Stimulated activated CD4-positive, alpha-beta T cell treated with anti-CD3 and anti-CD28 coated beads, Interleukin-4, amount 100 ng/mL, for 1 hour (primary cell): ENCODE measurements at places on chromosomes 6 and 20.

DNA sequence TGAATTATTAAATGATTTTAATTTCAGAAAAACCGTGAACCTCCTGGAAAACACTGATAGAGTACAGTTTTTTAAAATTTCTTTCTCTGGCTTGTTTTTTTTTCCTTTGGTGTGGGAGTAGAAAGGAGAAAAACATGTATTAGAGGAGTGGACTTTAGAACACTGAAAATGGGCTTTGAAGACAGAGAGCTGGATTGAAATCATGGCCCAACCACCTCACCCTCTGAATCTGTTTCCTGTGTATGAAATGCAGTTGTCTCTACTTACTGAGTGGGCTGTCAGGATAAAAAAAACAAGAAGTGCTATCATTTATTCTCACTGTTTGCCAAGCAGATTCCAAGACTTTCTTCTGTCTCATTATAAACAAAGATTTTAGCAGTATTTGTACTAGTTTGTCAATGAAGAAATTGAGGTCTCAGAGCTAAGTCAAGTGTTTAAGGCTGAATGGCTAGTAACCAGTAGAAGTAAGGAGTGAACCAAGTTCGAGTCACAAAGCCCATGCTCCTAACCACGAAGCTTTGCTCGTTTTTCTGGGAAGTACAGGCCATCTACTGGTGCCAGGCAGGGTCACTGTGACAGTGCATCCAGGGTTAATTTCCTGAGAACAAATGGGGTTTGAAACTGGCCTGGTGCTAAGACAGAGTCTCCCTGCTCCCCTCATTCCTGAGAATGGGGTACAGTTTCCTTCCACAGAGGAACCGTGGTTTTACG is 256.4 kb downstream of the TMEM242 start:
- DNase-seq, result no peak

DNA sequence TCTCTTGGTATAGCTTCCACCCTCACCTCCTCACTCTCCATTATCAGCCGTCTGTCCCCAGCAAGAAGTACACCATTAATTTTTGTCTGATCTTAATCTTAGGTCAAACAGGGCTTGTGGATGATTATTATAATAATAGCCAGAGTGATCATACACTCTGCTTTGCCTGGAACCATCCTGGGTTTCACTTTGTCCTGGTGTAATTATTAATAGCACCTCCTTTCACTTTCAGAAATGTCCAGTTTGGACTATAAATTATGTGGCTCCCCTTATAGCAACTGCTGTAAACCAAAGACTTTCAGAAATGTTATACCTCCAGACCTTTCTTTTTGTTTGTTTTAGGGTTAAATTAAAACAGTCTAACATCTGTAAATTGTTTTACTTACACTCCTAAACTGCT is 951 bp upstream of the TRIM31 start:
- DNase-seq, result no peak

DNA sequence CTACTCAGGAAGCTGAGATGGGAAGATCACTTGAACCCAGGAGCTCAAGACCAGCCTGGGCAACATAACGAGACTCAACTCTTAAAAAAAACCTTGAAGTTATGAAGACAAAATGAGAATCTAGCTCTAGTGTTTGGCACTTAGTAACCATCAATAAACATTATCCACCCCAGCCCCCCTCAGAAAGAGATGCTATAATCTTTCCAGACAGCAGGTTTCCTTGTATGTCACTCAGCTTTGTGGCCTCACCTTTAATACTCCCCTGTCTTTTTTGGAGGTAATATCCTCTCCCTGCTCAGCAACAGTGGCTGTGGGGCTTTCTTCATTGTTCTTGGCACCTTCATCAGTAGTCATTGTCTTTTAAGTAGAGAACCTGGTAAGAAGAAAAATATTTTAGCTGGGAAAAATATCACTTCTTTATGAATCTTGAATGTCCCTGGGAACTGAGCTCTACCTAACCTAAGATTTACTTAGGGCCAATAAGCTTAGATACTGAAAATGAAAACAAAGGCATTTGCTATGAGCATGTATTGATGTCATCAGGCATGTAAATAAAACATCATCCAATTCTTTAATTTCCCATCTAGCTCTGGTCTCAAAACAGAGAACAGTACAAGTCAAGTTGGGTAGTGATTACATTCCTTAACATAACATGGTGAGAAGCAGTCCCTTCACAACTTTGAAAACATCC is 46.1 kb downstream of the FKBP5 start:
- DNase-seq, result no peak

DNA sequence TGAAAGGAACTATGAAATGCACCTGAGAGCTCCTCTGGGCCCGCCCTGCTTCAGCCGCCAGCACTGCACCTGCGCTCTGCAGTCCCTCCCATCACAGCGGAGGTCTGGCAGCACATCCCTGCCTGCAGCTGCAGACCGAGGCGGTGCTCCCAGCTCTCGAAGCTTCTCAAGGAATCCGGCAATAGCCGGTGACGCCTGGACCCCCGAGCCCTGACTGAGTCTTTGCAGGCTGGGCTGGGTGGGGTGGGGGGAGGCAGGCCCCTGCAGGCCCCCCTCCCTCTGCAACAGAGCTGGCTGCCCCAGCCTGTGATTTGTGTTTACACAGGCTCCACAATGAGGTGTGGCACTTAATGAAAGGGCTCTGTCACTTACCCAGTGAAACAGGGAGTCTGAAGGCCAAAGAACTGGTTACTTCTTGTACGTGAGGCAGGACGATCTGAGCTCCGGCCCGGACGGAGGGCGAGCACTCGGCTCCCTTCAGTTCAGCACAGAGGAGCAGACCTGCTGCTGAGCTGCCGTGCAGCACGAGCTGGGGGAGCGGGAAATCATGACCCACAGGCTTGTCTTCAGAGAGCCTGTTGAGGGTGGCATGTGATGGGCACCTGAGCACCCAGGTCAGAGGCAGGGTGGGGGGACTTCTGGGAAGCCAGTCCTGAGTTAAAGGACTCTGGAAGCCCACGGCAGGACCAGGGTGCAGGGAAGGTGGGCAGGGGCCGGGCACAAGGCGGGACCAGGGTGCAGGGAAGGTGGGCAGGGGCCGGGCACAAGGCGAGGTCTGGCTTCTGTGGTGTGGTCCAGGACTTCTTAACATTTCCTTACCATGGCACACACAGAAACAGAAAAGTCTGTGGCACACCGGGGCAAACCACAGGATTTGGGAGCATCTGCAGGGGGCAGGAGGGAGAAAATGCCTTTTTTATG is 192.3 kb upstream of the THBS2 start:
- no peak for DNase-seq

DNA sequence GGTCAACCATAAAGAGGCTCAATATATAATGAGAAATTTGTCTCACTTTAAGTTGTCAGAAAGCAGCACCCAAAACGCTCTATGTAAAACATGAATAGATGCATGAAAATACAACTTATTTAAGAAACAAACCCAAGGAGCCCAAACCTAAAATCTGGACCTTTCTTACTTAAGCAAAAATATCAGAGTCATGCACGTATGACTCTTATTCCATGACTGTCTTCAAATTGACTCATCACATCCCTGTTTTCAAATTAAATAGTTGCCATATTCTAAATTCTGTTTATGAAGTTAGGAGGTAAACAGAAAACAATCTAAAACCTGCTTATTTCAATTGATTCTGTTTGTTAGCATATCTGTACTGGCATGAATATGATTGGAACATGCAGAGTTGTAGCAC is 42.1 kb downstream of the ANKRD6 start:
- DNase-seq, result no peak

GRCh38 chr6:138592749-138593123 is 93.4 kb upstream of the NHSL1 start:
- DNase-seq, result no peak

GRCh38 chr6:152922706-152923105 is 60.1 kb downstream of the FBXO5 start:
- no peak for DNase-seq

- no peak for DNase-seq
These were observed 149.8 kb upstream of the AKAP12 start for GRCh38 chr6:151089978-151090377.

DNA sequence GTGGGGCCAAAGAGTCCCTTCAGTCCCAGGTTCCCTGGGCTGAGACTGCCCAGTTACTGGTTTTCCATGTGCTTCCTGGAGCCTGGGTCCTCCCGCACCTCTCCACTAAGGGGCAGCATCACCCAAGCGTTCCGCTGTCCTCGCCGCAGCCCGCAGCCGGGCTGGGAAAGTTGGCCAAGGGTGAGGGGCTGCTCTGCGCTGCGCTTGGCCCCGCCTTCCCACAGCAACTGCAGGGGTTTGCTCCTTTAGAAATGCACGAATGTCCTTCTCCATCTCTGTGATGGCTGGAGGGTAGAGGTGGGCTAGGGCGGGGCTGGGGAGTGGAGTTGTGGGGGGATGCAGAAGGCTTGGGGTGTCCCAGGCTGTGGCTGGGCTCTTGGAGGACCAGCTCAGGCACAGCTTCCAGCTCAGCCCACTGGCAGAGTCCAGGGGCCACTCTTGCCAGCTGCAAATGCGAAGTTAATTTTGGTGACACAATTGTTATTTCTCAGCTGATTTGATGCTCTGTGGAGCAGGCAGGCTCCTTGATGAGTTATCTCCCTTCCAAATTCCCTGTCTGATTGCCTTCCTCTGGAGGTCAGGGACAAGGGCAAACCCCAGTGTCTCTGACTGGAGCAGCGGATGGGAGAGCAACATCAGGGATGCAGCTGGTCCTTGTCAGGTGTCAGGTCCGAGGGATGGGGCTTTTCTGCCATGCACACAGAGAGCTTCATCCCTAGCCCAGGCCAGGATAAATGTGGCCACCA is 63.2 kb downstream of the NOL4L start:
- DNase-seq, result peak; percentile 73

DNA sequence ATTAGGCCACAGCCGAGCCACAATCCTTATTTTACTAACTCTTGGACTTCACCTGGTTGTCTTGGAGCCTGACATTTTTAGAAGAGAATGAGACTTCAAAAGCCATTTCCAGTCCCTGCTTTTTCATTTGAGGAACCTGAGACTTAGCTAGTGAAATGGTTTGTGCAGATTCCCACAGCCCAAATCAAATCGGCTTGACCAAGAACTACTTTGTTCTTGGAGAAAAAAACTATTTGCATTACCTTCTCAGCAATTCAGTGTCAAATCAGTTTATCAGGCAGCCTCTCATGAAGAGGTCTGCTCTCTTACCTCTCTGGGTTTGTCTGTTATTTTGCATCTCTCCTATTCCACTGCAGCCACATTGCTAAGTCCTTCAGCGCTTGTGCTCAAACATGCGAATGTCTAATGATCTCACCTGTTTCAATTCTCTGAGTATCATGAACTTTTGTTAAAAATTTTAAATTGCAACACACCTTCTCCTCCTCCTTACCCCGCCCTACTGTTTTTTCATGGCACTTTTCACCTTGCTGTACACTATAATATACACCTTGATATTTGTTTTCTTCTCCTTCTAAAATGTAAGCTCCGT is 573 bp upstream of the IFNGR1 start:
- DNase-seq, result no peak

DNA sequence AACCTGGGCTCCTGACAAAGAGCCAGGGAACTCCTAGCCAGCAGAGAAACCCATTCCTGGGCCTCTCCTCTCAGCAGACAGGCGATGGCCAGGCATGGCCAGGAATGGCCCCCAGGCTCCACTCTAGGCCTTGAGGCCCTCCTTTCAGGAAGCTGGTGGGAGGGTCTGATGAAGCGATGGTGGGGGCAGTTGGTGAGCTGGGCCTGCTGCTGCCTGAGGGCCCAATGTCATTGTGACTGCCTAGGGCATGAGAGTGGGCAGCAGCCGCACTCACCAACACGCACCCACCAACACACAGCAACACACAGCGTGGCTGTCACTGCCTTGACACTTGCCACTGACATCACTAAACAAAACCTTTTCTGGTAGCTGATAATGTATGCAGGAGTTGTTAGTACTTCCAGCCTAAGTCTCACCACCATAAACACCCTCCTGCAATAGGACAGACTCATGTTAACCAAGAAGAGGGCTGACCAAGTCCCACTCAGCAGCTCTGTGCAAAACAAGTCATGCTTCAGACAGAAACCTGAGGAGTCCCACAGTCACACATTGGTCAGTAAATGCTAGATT is 69.3 kb downstream of the ABHD12 start:
- DNase-seq, result no peak

DNA sequence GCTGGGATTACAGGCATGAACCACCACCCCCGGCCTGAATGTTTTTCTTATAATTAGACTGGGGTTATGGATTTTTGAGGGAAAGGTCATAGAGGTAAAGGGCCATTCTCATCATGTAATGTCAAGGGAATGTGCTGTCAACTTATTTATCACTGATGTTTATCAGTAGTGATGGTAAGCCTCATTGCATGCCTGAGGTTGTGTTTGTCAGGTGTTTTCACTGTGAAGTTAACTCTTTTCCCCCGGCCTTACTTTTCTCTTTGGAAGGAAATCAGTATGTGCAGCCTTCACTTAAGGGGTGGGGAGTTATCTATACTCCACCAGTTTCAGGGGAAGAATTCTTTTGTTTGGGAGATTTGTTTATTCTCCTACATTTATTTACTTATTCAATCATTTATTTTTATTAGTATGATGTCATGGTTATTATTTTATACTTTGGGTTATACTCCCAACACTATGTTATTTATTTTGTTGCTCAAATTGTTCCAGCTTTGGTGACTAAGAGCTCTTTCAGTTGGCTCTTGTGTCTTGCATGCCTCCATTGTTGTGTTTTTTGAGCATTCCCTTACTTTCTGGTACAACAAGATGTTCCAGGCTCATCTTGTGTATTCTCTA is 2.8 kb upstream of the SLC17A5 start:
- DNase-seq, result no peak

- DNase-seq, result no peak
These were observed 90.1 kb upstream of the FKBP1C start for GRCh38 chr6:63121166-63121565.

- no peak for DNase-seq
These were observed 25.8 kb upstream of the CARMIL1 start for GRCh38 chr6:25253351-25253750.

GRCh38 chr20:47506335-47506734 is 4.6 kb downstream of the NCOA3 start:
- DNase-seq, result no peak

DNA sequence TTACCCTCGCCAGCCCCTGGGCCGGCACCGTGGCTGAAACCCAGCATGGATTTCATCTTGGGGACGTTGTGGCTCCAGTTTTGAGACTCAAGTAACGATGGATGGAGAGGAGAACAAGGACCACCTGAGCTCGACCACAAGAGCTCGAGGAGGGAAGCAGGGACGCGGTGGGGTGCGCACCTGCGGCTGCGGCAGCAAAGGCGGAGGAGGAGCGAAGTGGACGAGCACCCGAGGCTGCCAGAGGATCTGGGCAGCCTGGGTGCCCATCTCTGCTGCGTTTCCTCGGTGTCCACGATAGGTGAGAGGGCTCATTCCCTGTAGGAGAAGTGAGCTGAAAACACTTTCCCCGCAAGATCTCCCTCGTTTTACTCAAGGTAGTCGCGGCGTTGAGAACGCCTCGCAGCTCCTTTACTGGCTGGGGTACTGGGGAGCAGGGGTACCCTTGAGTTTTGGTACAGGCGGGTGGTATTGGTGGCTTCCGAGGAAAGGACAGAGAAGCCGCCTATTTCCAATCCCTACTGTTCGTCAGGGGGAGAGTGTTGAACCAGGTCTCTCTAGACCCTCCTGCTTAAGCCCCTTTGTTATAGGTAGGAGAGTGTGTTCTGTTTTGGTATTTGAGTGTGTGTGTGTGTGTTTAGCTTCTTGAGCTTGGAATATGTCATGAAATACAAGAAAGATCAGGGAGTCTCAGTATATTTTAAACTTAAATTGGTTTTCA is 137.7 kb downstream of the TRIM27 start:
- DNase-seq, result no peak

GRCh38 chr6:6362056-6362840 is 41.8 kb upstream of the F13A1 start:
- DNase-seq, result no peak
